ENCODE measurements at places on chromosomes 1 and 21. TPM values are rescaled to one million over a fixed set of nuclear protein-coding genes. Genes with fewer than 3 reads are reported as not detected.

The LEFTY2 gene
- not detected for total RNA-seq

The AJAP1 gene
- not detected for total RNA-seq

The DHDDS gene
- 22.8 TPM for total RNA-seq

The SIK1 gene
- 15.9 TPM for total RNA-seq

The SLAMF9 gene
- 0.43 TPM for total RNA-seq

All from A549 treated with dexamethasone at 1 μM for 4 hours (cell line).